ENCODE measurements at places on chromosomes 1 and 21.

DNA sequence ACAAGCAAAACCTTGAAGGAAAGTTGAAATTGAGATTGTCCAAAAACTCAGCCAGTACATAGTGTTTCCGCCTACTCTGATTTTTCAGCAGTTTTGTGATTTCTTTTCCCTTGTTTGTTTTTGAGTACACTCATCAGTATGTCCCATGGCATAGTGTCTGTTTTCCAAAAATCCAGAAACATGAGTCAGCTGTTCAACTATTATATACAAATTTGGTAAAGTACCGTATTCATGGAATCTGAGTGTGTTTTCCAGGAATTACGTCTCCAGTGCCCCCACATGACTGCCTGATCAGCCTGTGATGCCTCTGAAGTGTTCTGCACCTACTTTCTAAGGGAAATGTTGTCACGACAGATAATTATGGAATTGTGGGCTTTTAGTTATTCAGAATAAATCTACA lies 186.8 kb downstream of the LTN1 start:
- DNase-seq: no peak

GRCh38 chr1:39266269-39266668 lies 61.8 kb downstream of the MACF1 start:
- DNase-seq: no peak

DNA sequence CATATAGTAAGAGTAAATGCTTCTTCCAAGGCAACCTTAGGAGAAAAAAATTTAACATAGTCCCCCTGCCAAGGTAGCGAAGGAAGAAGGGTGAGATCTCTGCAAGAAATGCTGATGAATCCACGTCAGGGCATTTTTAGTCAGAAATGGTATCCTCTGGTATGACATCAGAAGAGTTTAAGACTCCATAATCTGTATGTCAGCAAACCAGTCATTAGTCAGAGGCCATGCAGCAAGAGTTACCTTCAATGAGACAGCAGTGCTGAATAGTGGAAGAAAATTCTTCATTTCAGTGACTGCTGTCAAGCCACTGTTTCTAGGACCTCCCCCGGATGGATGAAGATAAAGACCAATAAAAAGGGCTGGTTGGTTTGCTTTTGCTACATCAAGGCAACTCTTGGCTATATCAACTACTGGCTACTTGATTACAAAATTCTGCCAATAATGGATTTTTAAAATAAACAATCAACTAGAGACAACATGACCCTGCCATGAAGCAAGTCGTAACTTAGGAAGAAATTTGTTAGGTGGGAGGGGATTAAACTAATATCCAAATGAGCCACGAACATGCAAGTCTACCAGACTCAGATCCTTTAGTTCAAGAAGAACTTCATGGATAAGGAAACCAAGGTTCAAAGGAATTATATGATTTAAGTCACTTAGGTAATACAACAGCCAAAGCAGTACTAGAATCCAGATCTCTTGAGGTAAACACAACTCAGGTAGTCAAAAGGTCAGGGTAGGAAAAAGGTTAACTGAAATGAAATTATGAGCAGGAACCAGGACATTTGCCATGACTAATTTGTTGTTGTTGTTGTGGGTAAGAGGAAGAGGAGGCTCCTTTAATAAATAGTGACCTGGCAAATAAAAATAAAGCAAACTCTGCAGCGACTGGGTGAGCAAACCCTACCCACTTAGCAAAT lies 25.6 kb upstream of the GUCA2A start:
- DNase-seq: no peak

DNA sequence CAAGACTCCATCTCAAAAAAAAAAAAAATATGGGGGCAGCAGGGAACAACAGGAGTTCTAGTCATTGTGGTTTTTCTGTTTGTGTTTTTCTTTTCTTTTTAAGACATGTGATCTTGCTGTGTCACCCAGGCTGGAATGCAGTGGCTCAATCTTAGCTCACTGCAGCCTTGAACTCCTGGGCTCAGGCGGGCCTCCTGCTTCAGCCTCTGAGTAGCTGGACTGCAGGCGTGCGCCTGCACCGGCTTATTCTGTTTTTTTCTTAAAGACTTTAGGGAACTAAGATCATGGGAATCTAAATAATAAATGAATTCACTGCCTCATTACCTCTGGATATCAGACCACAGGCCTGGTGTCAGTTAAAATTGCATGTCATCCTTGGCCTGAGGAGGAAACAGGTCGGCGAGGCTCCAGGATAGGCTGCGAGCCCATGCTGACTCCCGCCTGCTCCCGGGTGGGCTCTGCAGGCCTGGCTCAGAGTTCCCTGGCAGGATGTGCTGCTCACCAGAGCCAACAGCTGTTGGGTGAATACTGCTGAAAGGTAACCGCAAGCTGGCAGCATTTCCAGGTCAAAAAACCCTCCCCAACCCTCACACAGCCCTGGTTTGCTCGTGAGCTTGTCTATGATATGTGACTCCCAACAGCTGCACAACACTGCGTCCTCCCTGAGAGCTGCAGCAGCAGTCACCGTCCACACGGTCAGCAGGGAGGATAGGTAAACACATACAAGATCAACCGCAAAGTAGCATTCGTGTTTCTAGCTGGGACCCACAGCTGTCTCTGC lies 58.1 kb downstream of the SCCPDH start:
- DNase-seq: no peak

- DNase-seq: no peak
Observed at GRCh38 chr1:10495952-10496351, 21.2 kb downstream of the PEX14 start.

DNA sequence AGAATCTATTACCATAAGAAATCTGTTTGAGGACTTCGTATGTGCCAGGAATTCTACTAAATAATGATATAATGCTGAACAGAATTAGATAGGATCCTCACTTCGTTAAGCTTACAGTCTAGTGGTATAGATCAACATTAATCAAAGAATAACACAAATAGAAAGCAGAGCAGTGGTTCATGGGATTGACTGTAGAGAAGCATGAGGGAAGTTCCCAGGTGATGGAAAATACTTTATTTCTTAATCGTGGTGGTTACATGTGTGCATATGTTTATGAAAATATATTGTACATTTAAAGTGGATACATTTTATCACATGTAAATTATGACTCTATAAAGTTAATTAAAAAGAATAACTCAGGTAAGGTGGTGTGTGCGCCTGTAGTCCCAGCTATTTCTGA lies 110.5 kb downstream of the OSBPL9 start:
- DNase-seq: no peak

DNA sequence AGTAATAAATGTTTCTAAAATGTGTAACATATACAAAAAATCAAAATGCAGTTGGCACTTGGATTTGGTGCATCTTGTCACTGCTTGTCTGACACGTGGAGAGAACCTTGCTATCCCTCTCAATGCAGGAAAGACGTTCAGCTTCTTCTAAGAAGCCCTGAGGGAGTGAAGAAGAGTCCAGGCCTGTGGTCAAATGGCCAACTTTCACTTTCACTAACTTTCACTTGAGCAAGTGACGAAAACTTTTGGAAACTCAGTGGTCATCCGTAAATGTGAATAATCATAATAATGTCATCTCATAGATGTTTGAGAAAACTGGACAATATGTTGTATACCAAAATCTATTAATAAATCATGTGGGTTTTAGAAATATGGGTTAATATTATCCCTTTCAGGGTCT lies 61.9 kb downstream of the ERG start:
- no peak for DNase-seq

DNA sequence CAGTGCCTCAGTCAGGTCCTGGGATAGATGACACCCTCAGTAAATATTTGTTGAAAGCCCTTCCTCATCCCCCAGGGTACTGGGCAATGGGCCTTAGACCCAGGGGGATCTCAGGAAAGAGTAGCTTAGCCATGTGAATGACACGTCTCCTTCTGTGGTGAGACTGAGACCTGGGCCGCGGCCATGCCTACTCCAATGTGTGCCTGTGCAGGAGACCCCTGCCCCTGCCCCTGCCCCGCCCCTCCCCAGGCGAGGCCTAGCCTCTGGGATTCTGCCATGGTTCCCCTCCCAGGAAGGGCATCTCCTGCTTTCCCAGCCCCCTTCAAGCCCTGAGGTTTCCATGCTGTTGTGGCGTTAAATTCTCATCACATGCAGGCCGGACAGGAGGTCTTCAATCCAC lies 7.1 kb downstream of the MYOM3 start:
- DNase-seq: no peak

DNA sequence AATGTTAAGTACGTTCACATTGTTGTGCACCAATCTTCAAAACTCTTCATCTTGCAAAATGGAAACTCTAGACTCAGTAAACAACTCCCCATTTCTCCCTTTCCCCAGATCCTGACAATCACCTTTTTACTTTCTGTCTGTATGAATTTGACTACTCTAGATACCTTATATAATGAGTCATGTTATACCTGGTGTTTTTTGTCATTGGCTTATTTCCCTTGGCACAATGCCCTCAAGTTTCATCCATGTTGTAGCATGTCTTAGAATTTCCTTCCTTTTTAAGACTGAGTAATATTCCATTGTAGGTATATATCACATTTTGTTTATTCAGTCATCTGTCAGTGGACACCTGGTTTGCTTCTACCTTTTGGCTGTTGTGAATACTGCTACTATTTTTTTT lies 399.5 kb downstream of the LMO4 start:
- DNase-seq: no peak

DNA sequence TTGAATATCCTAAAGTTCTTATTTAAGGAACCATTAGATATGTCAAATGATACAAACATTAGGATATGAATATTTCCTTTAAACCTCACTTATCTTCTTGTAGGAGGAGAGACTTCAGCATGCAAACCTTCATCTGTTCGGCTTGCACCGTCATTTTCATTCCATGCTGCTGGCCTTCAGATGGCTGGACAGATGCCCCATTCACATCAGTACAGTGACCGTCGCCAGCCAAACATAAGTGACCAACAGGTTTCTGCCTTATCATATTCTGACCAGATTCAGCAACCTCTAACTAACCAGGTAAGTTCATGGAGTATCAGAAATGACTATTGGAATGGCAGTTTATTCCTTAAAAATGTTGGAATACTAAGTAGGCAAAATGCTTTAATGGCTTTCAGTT lies 106.0 kb downstream of the DYRK1A start:
- DNase-seq: no peak

DNA sequence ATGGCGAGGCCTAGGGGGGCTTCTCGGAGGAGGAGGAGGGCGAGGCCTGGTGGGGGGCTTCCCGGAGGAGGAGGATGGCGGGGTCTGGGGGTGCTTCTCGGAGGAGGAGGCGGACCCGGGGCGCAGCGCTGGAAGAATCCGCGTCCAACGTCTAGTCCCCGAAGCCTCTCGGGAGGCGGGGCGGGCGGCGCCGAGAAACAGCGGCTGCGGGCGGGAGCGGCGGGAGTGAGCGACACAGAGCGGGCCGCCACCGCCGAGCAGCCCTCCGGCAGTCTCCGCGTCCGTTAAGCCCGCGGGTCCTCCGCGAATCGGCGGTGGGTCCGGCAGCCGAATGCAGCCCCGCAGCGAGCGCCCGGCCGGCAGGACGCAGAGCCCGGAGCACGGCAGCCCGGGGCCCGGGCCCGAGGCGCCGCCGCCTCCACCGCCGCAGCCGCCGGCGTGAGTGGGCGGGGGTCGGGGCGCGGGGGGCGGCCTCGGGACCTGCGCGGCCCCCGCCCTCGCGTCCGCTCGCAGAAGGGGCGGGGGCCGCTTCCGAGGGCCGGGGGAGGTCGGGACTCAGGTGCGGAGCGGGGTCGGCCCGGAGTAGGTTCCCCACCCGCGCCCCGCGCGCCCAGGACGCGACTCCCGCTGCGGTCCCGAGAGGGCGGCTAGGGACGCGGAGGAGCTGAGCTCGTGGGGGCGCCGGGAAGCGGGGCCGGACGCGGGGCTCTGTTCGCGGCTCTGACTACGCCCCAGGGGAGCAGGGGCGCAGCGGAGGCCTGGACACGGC lies at the start of gene KLHL17:
KLHL17 (plus strand) TSS at position 222 of the 769 bp plus-strand sequence; CDS start at position 332, 110 bp downstream.
- peak; percentile 70 for DNase-seq

- DNase-seq: no peak
Observed at GRCh38 chr21:41367945-41368734, 6.3 kb downstream of the MX2 start.

GRCh38 chr1:7541629-7542028 lies 229.5 kb upstream of the VAMP3 start:
- DNase-seq: no peak

- DNase-seq: no peak
Observed at GRCh38 chr1:163395790-163396189, 74.0 kb downstream of the NUF2 start.

- DNase-seq: peak; percentile 68
Observed at GRCh38 chr1:20493839-20494608, 8.0 kb upstream of the CAMK2N1 start.

DNA sequence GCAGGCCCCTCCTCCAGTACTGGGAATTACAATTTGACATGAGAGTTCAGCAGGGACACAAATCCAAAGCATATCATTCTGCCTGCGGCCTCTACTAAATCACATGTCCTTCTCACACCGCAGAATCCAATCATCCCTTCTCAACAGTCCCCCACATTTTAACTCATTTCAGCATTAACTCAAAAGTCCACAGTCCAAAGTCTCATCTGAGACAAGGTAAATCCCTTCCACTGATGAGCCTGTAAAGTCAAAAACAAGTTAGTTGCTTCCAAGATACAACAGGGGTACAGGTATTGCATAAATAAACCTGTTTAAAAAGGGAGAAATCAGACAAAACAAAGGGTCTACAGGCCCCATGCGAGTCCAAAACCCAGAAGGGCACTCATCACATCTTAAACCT lies 64.0 kb downstream of the EBNA1BP2 start:
- no peak for DNase-seq

GRCh38 chr1:59379371-59379728 lies 82.5 kb downstream of the FGGY start:
- no peak for DNase-seq

- DNase-seq: no peak
Observed at GRCh38 chr1:229031061-229031460, 239.8 kb upstream of the RAB4A start.

DNA sequence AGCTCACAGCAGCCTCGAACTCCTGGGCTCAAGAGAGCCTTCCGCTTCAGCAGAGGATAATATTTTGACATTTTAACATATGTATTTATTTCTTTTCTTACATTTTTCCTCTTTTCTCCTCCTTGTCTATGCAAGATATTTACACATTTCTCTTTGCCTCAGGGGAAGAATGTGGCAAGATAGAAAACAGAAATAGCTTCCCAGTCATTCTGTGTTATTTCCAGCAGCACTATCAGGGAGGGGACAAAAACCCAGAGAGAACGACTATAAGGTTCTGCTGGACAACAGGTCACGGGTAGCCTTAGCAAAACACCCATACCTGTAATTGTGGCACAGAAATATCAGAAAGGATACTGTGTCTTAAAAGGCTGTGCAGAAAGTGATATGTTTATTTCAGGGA lies 7.9 kb downstream of the CD1D start:
- DNase-seq: no peak

GRCh38 chr1:12140016-12140415 lies 26.8 kb upstream of the TNFRSF1B start:
- DNase-seq: no peak

GRCh38 chr21:42316891-42317290 lies 1.7 kb upstream of the TFF3 start:
- no peak for DNase-seq

DNA sequence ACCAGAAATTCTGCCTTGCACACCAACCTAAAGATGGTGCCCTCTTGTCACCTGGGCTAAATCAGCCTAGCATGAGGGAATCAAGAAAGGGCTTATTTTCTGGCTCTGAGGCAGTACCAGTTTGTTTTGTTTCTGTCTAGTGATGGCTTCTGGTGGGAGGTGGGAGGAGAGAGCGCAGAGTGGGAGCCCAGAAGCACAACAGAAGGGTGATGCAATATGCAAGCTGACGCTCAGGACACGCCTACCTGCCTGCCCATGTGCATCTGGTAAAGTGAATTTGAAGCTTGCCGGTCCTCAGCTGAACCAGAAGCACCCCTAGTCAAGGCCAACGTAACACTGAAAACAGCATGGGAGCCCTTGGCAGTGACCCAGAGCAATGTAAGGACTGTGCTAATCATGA lies 138.4 kb upstream of the TIAM1 start:
- no peak for DNase-seq

- no peak for DNase-seq
Observed at GRCh38 chr1:220999872-221000863, 120.9 kb downstream of the HLX start.

Data from stimulated activated CD4-positive, alpha-beta T cell treated with anti-CD3 and anti-CD28 coated beads, TNF-alpha, amount 100 ng/mL, for 48 hours (primary cell).